ENCODE measurements at places on chromosomes 7 and 10.

DNA sequence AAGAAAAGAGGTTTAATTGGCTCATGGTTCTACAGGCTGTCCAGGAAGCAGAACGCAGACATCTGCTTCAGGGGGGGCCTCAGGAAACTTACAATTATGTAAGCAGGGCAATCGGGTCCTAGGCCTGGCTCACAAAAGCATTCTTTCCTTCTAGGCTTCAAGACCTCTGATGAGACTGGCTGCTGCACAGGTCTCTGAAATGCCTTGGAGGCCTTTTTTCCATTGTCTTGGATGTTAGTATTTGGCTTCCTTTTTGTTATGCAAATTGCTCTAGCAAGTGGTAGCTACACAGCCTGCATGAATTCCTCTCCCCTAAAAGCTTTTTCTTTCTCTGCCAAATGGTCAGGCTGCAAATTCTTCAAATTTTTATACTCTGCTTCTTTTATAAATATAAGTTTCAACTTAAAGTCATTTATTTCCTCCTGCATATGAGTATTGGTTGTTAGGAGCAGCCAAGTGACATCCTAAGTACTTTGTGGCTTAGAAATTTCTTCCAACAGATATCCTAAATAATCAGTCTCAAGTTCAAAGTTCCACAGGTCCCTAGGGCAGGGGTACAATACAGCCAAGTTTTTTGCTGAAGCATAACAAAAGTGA lies 83.1 kb upstream of the SEMA3A start:
- DNase-seq = no peak

DNA sequence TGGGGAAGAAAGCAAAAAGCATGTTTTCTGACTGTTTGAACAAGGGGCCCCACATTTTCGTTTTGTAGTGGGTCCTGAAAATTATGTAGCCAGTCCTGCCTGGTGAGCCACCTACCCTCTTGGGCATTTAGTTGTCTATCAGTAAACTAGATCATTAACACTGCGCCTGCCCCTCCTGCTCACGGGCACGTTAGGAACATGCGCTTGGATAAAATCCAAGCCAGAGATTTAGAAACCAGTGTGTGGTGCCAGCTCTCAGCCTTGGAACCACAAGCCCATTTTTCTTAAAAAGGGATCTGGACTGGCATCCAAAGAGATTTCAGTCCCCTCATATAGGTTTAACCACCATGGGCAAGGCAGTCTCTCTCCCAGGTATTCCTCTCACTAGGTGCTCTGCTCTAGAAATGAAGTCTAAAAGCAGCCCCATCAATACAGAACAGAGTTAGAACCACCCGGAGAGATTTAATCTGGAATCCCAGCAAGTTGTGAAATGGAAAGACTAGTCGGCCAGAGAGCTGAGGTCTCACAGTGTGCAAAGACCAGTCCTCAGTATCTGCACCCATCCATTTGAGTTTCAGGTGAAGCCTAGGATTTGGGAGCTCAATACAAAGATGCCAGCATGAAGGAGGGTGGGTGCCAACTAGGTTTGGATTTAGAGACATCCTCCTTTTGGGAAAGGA lies 123.9 kb upstream of the TCF7L2 start:
- no peak for DNase-seq

GRCh38 chr7:101998029-101998905 lies 180.8 kb downstream of the CUX1 start:
- no peak for DNase-seq

GRCh38 chr10:96417441-96417840 lies 58.6 kb upstream of the OPALIN start:
- DNase-seq = no peak

DNA sequence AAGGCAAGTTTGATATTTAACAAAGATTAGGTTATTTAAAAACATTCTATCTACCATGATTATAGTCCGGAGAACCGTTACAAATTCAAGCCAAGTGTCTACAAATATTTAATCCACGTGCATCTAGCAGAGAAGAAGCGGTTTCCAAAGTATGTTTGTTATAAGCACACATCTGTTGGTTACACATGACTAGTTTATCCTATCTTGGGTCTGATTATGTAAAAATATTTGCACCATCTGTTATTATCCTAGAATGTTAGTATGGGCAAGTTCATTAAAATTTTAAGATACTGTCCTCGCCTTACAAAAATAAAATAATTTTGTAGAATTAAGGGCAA lies 289.2 kb upstream of the VSTM2A start:
- peak; percentile 79 for DNase-seq

DNA sequence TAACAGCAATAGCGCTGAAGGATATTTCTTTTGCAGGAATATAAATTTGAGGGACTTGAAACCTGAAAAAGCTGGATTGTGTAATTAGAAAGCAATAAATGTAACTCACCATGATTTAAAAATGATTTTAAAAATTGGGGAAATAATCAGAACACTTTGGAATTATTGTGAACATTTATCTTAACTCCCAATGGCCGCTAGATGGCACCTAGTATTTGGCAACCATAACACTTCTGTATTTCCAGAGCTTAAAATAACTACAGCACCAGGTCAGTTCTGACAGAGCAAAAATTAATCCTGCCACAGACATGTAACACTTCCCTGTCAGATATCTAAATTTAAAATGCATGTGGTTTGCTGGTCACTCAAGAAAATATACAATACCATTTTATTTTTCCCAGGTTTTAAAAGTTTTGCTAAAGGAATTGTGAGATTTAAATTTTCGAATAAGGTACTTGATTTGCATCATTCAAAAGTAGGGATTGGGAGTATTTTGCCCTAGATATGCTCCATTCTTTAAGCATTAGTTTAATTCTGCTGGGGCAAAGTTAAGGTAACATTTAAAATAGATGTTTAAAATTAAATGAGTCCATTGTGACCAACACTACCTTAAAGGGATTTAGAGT lies 144.5 kb downstream of the PPP1R3A start:
- peak; percentile 69 for DNase-seq

DNA sequence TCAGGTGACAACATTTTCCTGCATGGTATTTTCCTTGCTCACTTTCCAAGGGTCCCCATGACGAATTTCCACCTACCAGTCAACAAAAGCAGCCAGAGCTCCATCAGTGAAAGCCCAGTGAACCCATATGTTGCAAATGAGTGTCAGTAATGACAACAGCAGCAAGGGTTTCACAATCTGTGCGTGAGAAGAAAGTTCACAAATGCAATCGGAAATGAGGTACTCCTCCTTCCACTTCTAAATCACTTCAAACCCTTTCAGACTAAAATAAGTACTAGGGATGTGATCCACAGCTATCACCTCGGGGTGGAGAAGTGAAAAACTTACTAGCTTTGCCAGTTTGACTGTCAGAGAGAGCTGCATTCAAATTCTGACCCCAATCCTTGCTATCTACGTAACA lies 55.6 kb upstream of the BET1 start:
- no peak for DNase-seq

- DNase-seq = no peak
Observed at GRCh38 chr10:114258274-114258840, 19.3 kb downstream of the VWA2 start.

DNA sequence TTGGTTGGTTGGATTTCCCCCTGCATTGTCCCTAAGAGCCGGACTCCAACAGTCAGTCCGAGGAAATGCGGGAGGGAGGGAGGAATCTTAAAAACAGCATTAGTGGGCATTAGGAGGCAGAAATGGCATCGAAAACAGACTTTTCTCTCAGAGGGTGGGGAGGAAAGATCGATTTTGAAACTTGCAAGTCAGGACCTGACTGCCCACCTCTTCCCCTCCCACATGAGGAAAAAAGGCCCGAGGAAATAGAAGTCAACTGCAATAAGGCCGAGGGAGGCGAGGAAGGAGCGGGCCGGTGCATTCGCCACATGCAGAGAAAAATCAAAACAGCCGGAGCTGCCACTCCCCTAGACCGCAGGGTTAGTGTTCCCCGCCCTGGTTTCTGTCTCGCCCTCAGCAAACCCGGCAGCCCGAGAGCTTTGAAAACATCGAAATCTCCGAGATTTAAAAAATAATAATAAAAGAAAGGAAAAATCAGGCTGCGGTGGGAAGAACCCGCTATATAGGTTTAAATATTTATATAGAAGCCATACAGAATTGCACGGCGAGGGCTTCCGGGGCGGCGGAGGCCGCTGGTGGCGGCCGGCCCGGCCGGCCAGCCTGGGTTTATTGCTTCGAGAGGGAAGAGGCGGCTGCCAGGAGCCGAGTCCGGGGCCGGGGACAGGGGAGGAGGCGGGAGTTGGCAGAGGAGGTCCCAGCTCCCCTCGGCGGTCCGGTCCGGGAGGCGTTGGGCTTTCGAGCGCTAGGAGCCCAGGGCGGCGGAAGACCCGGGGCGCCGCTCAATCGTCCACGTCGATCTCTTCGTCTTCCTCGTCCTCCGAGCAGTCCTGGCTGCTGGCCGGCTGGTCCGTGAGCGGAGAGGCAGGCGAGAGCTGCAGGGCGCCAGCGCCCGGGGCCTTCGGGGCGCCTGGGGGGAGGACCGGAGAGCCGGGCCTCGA lies 2.5 kb downstream of the LBX1 start:
- DNase-seq = no peak

GRCh38 chr10:52523696-52524095 lies 209.6 kb downstream of the DKK1 start:
- no peak for DNase-seq

DNA sequence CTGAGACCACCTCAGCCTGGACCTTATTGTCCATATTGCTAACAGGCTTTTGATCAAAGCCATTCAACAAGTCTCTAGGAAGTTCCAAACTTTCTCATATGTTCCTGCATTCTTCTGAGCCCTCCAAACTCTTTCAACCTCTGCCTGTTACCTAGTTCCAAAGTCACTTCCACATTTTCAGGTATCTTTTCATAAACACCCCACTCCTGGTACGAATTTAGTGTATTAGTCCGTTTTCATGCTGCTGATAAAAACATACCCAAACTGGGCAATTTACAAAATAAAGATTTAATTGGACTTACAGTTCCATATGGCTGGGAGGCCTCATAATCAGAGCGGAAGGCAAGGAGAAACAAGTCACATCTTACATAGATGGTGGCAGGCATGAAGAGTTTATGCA lies 836.8 kb downstream of the SORCS1 start:
- no peak for DNase-seq
